NCI-H1105 (cell line): ENCODE measurements at places on chromosomes 4 and X.

GRCh38 chrX:151753313-151754046, 18.9 kb downstream of the CNGA2 start:
- DNase-seq: peak; percentile 66

DNA sequence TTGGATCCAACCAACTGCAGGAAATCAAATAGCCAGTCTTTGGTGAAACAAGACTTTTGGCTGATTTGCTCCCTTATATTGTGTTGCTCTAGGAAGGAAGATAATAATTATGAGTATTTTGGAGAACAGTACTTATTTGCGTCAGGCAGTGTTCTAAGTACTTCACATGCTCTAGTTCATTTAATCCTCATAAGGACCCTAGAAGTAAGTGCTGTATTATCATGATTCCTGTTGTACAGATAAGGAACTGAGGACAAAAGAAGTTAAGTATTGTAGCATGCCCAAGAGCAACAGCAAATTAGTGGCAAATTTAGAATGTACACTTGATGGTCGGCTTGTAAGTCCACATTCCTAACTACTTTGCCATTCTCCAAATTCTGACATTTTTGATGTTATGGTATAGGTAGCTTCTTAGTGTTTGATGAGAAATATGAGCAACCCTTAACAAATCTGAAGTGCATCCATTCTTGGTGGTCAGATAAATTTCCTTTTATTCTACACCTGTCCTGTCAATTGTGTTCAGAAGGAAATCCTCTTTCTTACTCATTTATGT, 72.0 kb downstream of the SPRY1 start:
- no peak for DNase-seq

- no peak for DNase-seq
Measured at GRCh38 chr4:134085496-134085895, 116.1 kb downstream of the PABPC4L start.

- no peak for DNase-seq
Measured at GRCh38 chrX:45031830-45032378, 158.9 kb downstream of the KDM6A start.
